ENCODE measurements at places on chromosomes 1 and 21. TPM values are rescaled to one million over a fixed set of nuclear protein-coding genes. Genes with fewer than 3 reads are reported as not detected.

DNA sequence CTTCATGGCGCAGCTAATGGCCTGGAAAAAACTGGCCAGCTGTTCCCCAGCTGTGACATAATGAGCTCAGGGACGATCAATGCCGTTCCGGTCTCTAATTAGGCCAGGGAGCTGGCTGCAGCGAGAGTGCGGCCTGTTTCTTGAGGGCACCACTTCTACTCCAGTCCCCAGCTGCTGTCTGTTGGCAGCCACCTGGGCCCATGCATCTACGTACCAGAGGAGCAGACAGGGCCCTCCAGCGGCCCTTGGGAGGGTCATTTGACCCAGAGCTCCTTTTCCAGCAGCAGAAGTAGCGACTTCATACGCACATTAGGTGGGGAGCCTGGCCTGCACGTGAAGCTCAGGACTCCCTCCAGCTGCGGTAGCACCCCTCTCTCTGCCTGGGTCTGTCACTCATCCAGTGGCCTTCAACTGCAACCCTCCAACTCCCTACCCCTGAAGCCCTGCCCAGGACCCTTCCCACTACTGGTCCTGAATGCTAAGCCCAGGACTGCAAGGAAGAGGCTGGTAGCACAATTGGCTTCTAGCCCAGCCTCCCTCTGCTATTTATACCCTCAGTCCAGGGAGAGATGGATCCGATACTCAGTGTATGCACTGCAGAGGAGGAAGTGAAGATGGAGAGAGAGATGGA, 9.1 kb upstream of the GPR61 start:
- H3K4me3 ChIP-seq: no peak overlapping the region
- H3K36me3 ChIP-seq: no peaks in the 10 kb centered on the region
- peaks cover 2% of the 10 kb centered on the region for H3K27me3 ChIP-seq

Gene RIMS3
- total RNA-seq: 0.14 TPM

- no peaks in the 10 kb centered on the region for H3K27me3 ChIP-seq
- H3K36me3 ChIP-seq: no peaks in the 10 kb centered on the region
- H3K27ac ChIP-seq: no peak overlapping the region
- H3K4me1 ChIP-seq: no peaks in the 10 kb centered on the region
Observed at GRCh38 chr1:97877307-97877706, 43.5 kb downstream of the DPYD start.

Gene MAP10
- total RNA-seq: 2.0 TPM

Gene RPE65
- total RNA-seq: not detected

DNA sequence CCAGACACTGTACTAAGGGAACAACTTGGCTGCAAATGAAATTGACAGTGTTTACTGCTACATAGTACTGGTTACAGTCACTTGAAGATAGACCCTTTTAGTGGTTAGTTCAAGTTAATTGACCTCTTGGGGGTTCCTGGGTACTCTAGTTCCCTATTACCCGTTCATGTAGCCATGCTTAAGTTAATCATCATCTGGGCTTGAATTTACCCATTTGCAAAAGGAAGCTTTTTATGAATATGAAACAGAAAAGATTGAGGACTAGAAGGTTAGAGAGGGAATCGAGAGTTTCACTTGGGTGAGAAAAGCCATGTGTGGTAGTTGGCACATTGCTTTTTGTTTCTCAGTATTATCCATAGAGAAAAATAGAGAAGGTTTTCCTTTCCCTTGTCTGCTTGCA, 2.7 kb downstream of the MIA3 start:
- no peak for DNase-seq
- no peak overlapping the region for H3K27ac ChIP-seq
- no peaks in the 10 kb centered on the region for H3K36me3 ChIP-seq
- no peaks in the 10 kb centered on the region for H3K27me3 ChIP-seq
- H3K4me3 ChIP-seq: no peak overlapping the region
- peaks cover 7% of the 10 kb centered on the region for H3K4me1 ChIP-seq

Gene KCND3
- total RNA-seq: not detected

GRCh38 chr1:102241431-102242338, 245.0 kb upstream of the OLFM3 start:
- H3K36me3 ChIP-seq: no peaks in the 10 kb centered on the region
- DNase-seq: no peak
- H3K4me1 ChIP-seq: no peaks in the 10 kb centered on the region

Gene ADGRB2
- total RNA-seq: 3.1 TPM

DNA sequence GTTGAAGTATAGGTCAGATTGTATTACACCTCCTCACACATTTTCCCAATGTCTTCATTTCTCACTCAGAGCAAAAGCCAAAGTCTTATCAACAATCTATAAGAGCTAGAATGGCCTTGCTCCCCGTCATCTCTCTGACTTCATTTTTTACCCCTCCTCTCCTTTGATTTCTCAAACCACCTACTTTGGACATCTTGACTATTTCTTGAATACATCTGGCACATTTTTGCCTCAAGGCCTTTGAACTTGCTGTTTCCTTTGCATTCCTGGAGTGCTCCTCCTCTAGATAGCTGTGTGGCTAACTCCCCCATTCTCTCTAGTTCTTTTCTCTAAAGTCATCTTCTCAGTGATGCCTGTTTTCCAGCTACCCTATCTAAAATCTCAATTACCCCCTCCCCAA, 7.2 kb upstream of the XCL2 start:
- no peaks in the 10 kb centered on the region for H3K27me3 ChIP-seq
- no peaks in the 10 kb centered on the region for H3K36me3 ChIP-seq
- H3K4me1 ChIP-seq: no peaks in the 10 kb centered on the region
- no peak overlapping the region for H3K27ac ChIP-seq
- H3K4me3 ChIP-seq: no peak overlapping the region

DNA sequence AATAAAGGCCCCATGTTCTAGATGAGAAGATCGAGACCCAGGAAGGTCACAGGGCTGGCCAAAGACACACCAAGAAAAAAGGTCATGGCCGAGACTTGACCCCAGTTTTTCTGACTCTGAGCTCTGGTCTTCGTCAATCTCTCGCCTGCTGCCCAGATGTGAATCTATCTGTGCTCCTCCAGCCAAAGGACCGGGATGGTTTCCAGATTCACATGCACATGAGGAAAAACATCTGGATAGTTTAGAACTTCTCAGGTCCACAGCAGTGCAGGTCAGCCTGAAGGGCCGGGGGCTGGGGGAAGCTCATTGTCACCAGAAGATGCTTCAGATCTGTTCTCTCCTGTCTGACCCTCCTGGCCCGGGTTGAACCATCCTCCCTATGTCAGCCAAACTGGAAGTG, 49.0 kb downstream of the KCNN3 start:
- no peaks in the 10 kb centered on the region for H3K4me1 ChIP-seq
- no peak overlapping the region for H3K27ac ChIP-seq
- no peaks in the 10 kb centered on the region for H3K36me3 ChIP-seq
- no peaks in the 10 kb centered on the region for H3K27me3 ChIP-seq

DNA sequence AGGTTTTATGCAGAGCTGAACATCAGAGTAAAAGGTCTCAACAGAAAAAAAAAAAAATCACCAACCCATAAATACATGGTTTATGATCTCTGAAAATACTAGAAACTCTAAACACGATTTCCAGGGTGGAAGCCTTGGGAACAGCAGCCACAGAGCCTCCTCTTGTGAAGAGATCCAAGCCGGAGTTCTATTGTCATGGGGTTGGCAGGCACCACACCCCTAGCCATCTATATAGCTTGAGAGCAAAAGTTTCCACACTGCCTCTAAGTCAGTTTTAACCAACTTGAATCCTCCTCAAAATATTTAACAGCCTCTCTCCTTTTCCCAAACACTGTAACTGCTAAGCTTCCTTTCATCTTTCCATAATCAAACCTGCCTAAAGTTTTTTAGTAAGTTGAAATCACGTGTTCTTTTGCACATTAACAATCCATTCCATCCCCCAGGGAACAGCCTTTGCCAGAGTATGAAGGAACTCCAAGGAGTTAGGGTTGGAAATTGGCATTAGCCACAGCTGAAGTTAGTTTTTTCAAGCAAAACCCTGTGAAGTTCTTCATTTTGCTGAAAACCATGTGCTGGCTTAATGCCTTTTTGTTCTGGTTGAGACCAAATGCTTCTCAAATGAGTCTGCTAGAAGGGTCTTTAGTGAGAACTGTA, 13.8 kb upstream of the SEC16B start:
- no peaks in the 10 kb centered on the region for H3K4me1 ChIP-seq
- H3K36me3 ChIP-seq: no peaks in the 10 kb centered on the region
- H3K27ac ChIP-seq: no peak overlapping the region
- DNase-seq: no peak

GRCh38 chr1:232873412-232873811, 68.2 kb downstream of the MAP10 start:
- H3K27me3 ChIP-seq: no peaks in the 10 kb centered on the region
- no peaks in the 10 kb centered on the region for H3K36me3 ChIP-seq
- DNase-seq: no peak

GRCh38 chr1:109365642-109366204, 32.0 kb downstream of the SORT1 start:
- H3K27me3 ChIP-seq: peaks cover 4% of the 10 kb centered on the region
- no peaks in the 10 kb centered on the region for H3K36me3 ChIP-seq
- no peak for DNase-seq
- no peaks in the 10 kb centered on the region for H3K4me1 ChIP-seq

- H3K36me3 ChIP-seq: no peaks in the 10 kb centered on the region
- H3K27ac ChIP-seq: no peak overlapping the region
- DNase-seq: no peak
- H3K4me3 ChIP-seq: no peak overlapping the region
Observed at GRCh38 chr1:182368903-182369302, 22.7 kb downstream of the GLUL start.

Gene ATP1A2
- not detected for total RNA-seq

Gene TNFRSF8
- not detected for total RNA-seq

- H3K27ac ChIP-seq: no peak overlapping the region
- no peak for DNase-seq
- H3K4me3 ChIP-seq: no peak overlapping the region
- H3K4me1 ChIP-seq: no peaks in the 10 kb centered on the region
Observed at GRCh38 chr1:232367293-232367692, 262.6 kb downstream of the SIPA1L2 start.

DNA sequence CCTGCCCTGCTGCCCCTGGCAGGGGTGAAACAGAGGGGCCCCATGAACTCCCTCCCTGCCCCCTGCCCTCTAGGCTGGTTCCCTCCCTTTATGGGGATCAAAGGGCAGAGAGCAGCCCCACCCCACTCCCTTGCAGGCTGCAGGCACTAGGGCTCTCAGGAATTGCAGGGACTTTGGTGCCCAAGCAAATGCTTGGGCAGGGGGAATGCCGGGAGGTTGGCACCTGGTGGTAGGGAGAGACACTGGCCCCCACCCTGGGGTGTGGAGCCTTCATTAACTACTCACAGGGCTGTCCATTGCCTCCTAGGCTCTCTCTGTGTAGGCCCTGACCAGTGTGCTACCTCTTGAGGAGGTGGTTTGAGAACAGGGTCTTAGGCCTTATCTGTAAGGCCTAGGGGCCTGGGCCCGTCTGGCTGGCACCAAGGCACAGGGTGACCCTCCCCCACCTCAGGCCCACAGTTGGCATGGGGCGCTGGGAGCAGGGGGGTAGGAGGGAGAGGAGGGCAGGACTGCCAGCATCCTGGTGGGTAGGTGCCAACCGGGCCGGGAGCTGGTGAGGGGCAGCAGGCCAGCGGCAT, 4.7 kb downstream of the ZBTB7B start:
- H3K36me3 ChIP-seq: no peaks in the 10 kb centered on the region
- peaks cover 12% of the 10 kb centered on the region for H3K4me1 ChIP-seq
- DNase-seq: no peak
- H3K27ac ChIP-seq: no peak overlapping the region
- no peaks in the 10 kb centered on the region for H3K27me3 ChIP-seq
- H3K4me3 ChIP-seq: no peak overlapping the region

DNA sequence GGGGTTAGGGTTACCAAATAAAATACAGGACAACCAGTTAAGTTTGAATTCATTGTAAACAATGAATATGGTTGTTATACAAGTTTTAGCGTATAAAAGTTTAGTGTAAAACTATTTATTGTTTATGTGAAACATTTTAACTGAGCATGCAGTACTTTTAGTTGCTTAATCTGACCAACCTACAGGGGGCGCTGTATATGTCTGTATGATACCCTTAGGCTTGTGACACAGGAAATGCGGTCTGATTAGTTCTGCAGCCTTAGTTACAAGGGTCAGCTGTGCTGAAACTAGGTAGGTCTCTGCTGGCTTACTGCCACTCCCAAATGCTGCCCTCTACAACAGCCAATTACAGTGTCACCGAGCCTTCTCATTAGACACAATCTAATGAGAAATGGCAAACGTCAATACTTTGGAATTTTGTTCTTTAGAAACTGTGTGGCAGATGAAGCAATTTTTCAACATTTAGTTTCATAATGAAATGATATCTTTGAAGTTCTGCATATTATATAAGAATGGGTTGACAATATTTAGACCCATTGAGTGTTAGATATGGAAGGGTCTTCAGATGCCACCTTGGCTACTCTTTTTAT, 56.2 kb downstream of the NTNG1 start:
- no peak overlapping the region for H3K4me3 ChIP-seq
- DNase-seq: no peak
- no peaks in the 10 kb centered on the region for H3K4me1 ChIP-seq
- H3K36me3 ChIP-seq: no peaks in the 10 kb centered on the region

GRCh38 chr1:53616927-53617326, 122.0 kb downstream of the GLIS1 start:
- H3K4me1 ChIP-seq: no peaks in the 10 kb centered on the region
- H3K36me3 ChIP-seq: no peaks in the 10 kb centered on the region
- no peaks in the 10 kb centered on the region for H3K27me3 ChIP-seq
- H3K4me3 ChIP-seq: no peak overlapping the region
- H3K27ac ChIP-seq: no peak overlapping the region
- DNase-seq: no peak

GRCh38 chr1:16440470-16441281, at the start of gene NECAP2:
Gene NECAP2 (plus strand): TSS chr1:16440724. CDS start chr1:16440762, 38 bp downstream.
- H3K27ac ChIP-seq: peak within 1 kb of the TSS; percentile 29
- H3K4me3 ChIP-seq: peak within 1 kb of the TSS; percentile 95
- H3K36me3 ChIP-seq: peaks cover 11% of the 10 kb centered on the region

GRCh38 chr1:64983110-64983509, 16.8 kb upstream of the JAK1 start:
- H3K4me1 ChIP-seq: no peaks in the 10 kb centered on the region
- no peak for DNase-seq
- no peaks in the 10 kb centered on the region for H3K36me3 ChIP-seq
- H3K4me3 ChIP-seq: no peak overlapping the region
- no peaks in the 10 kb centered on the region for H3K27me3 ChIP-seq

Gene NFASC
- not detected for total RNA-seq

DNA sequence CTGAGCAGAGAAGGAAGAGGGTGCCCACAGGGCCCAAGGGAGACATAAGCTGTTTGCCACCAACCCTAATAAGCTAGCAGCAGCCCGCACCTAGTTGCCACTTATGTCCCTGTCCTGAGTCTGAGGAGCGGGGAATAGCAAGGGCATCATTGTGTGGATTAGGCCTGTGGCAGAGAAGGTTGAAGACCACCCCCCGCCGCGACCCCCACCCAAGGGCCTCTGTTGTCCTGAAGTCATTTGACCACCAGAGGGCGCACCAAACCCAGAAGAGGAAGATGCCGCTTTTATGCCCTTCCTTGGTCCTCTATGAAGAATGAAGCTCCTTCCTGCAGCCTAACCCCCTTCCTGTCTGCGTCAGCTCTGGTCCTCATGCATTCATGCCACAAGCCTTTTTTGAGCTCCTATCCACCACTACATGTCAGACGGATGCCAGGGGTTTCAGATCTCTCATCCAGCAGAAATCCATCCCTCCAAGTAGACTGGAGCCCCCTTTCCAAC, 16.6 kb downstream of the RHBG start:
- DNase-seq: peak; percentile 49
- no peak overlapping the region for H3K27ac ChIP-seq
- H3K4me3 ChIP-seq: no peak overlapping the region
- no peaks in the 10 kb centered on the region for H3K36me3 ChIP-seq
- H3K27me3 ChIP-seq: peaks cover 31% of the 10 kb centered on the region

GRCh38 chr1:93207211-93207610, 26.7 kb downstream of the CCDC18 start:
- no peaks in the 10 kb centered on the region for H3K27me3 ChIP-seq
- H3K4me1 ChIP-seq: no peaks in the 10 kb centered on the region
- no peak overlapping the region for H3K27ac ChIP-seq
- DNase-seq: no peak
- no peak overlapping the region for H3K4me3 ChIP-seq

Gene RNF207
- total RNA-seq: 2.4 TPM

All from endothelial cell of umbilical vein (primary cell).